ENCODE measurements at places on chromosomes 16 and 17.

GRCh38 chr17:33895491-33895890 lies 359.6 kb upstream of the CCL2 start:
- DNase-seq, result no peak

- DNase-seq, result no peak
Measured at GRCh38 chr17:76327696-76328095, 19.6 kb upstream of the QRICH2 start.

DNA sequence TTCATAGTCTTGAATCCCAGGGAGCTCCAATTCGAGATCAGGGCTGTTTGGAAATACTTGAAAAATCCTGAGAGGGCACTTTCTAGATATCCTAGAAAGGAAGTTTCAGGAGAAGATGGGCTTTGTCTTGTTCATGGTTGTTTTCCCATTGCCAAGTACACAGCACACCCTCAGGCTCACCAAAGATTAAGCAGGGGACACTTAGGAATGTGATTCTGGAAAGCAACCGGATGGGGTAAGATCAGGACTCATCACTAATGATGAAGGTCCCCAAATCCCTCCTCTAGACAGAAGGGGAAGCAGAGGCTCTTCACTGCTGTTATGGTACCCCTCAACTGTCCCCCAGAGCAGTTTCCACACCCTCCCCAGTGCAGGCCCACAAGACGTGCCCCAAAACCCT lies 40.7 kb downstream of the VAC14 start:
- no peak for DNase-seq

DNA sequence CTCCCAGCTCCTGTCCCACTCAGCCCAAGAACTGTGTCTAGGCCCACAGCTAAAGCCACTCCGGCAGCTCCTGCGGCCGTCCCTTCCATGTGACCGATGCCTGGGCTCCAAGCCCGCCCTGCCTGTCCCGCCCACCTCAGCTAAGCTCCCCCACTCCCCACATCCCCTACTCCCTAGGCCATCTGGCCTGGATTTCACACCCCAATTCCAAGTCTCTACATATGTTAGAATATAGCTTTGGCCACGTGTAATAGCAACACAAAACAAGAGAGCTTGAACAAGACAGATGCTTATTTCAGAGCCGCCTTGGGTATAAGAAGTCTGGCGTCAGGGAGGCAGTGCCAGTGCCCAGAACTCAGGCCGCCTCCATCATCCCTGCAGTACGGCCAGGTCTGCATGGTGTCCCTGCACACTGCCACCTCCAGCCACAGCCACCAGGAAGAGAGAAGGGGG lies 30.0 kb upstream of the USP22 start:
- DNase-seq, result no peak

- no peak for DNase-seq
Measured at GRCh38 chr17:20988896-20989295, 53.9 kb downstream of the USP22 start.

Data from SHP77 (cell line).